ENCODE measurements at places on chromosomes 16 and 17.

DNA sequence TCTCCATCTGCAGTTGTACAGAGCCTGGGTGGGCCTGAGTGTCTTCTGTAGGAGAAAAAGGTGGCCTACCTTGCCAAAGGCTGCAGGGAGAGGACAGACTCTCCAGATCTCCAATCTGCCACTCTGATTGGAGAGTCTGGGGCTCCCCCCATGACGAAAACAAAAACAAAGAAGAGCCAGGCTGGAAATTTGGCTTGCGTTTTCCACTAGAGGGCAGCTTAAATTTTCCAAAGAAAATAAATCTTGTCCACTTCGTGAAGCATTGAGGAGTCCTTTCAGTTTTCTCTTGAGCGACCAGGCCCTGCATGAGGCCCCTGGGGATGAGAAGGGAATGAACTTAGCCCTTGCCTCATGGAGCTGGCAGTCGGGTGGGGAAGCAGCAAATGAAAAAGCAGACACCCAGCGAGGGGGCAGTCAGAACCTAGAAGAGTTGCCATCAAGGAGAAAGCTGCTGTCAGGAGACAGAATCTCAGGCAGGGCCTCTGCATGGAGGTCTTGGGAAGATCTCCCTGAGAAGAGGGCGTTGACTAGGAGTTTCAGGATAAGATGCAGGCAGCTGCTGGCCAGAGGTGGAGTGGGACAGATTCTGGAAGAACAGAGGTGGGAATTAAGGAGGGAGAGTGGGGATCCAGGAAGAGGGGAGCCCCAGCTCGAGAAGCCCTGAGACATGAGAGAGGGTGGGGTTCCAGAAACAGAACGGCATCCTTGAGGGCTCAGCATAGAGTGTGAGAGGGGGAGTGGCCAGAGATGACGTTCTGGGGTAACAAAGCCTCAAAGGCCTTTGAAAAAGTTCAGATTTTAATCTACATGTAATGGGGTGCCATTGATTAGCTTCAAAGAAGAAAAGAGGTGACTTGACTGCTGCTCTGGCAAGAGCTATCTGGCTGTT, 8.4 kb upstream of the SHCBP1 start:
- DNase-seq, result no peak

DNA sequence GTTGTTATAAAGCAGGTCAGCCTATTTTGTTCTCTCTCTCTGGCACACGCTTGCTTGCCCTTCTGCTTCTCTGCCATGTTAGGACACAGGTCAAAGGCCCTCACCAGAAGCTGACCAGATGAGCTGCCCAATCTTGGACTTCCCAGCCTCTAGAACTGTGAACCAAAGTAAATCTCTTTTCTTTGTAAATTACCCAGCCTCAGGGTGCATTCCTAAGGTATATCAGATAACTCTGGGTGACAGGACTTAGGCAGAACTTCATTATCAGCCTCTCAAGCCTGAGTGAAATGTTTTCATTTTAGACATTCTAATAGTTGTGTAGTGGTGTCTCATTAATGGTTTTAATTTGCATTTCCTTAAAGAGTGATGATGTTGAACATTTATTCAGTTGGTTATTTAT, 124.3 kb downstream of the CDRT15L2 start:
- DNase-seq, result no peak

GRCh38 chr17:2700491-2701141, 10.9 kb downstream of the CLUH start:
- no peak for DNase-seq

DNA sequence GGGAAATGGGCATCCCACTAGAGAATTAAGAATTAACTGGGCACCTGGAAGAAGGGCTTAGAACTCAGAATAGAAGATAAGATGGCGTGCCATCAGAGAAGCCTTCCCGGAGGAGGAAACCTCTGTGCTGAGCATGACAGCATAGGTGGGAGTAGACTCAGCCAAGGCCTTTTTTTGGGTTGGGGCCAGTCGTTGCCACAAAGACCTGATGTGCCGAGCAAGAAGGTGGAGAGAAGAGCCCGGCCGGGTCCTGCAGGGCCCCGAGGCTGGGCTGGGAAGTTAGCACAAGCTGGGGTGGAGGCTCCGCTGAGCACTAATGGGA, 1.1 kb upstream of the RAB11FIP4 start:
- DNase-seq, result no peak

GRCh38 chr16:2529061-2529931, 1.9 kb downstream of the CEMP1 start:
- no peak for DNase-seq

DNA sequence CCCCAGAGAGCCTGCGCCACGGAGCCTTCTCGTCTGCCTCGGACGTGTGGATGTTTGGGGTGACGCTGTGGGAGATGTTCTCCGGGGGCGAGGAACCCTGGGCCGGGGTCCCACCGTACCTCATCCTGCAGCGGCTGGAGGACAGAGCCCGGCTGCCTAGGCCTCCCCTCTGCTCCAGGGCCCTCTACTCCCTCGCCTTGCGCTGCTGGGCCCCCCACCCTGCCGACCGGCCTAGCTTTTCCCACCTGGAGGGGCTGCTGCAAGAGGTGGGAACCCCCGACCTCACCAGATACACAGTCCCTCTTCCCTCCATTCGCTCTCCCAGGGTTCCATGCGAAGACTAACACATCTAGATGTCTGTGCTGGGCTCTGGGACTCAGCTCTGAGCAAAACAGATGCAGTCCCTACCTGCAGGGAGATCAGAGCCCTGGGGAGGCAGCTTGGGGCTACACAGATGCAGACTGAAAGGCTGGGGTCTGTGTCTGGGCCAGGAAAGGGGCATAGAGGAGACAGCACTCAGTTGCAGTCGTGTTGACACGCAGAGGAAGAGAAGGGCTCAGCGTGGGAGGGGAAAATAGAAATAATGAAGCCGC, 3.7 kb downstream of the TNK1 start:
- no peak for DNase-seq

- no peak for DNase-seq
Measured at GRCh38 chr16:143456-143855, 5.0 kb upstream of the NPRL3 start.

GRCh38 chr16:72621651-72622050, 426.3 kb downstream of the ZFHX3 start:
- DNase-seq, result no peak
